ENCODE measurements at places on chromosomes 5 and 9.
A peak's percentile ranks its signal among the peaks of the same experiment; 100 is the strongest.

GRCh38 chr9:133850161-133850560, 112.0 kb upstream of the SARDH start:
- DNase-seq: no peak

GRCh38 chr9:38064842-38065368, 4.1 kb downstream of the SHB start:
- no peak for DNase-seq

DNA sequence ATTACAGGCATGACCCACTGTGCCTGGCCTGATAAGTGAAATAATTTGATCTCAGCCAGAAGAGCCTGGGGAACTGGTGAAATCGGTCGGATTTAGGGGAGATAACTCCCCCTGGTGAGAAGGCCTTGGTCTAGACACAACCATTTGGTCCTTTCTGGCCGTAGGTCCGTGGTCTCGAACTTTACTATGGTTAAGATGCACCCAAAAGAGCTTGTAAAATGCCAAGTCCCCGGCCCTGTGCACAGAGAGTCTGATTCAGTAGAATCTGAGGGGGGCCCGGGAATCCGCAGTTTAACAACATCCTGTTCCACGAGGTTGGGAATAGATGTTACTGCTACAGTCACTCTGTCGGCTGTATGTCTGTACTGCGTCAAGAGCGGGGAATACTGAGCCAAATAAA, 140.7 kb downstream of the C9orf50 start:
- no peak for DNase-seq

- DNase-seq: no peak
These were observed 245.5 kb downstream of the SMARCA2 start for GRCh38 chr9:2260417-2261306.

GRCh38 chr9:112764837-112765236, 14.3 kb downstream of the SNX30 start:
- no peak for DNase-seq

- DNase-seq: no peak
These were observed 3.4 kb downstream of the ADAMTS6 start for GRCh38 chr5:65478336-65478735.

GRCh38 chr9:94801681-94802080, 75.2 kb downstream of the AOPEP start:
- no peak for DNase-seq

GRCh38 chr9:86767373-86767772, 179.9 kb downstream of the GAS1 start:
- DNase-seq: no peak

GRCh38 chr5:80070338-80071056, 35.3 kb downstream of the THBS4 start:
- DNase-seq: no peak

DNA sequence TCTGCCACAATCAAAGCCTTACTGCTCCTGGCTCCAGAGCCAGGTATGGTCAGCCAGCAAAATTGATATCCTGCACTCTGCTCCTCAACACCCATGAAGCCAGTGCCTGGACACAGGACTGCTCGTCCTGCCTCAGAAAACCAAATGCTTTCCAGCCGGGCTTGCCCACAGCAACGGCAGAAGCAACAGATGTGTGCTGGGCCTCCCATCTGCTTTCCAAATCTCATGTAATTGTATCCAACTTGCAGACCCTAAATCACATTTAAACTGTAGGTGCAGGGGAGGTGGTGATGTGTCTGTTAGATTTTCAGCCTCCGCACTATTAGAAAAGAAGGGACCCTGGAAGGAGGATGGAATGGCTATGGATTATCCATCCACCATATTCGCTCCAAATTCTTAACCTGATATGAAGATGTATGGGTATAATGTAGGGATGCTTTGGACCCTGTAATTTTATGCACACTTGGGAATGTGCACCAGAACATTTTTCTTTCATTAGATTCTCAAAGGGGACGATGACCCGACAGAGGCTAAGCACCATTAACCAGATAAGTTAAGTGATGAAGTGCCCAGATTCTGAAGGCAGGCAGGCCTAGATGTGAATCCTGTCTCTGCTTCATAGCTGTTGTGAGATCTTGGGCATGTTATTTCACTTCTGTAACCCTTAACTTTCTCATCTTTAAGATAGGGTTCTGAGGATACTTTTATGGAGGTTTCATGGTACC, 58.2 kb downstream of the EXOSC2 start:
- no peak for DNase-seq

- DNase-seq: peak; percentile 20
These were observed 32.9 kb upstream of the CDK20 start for GRCh38 chr9:88007291-88007650.

- no peak for DNase-seq
These were observed 327.5 kb downstream of the TMEM232 start for GRCh38 chr5:110398951-110399350.

GRCh38 chr5:168830833-168831232, 251.7 kb upstream of the PANK3 start:
- no peak for DNase-seq

DNA sequence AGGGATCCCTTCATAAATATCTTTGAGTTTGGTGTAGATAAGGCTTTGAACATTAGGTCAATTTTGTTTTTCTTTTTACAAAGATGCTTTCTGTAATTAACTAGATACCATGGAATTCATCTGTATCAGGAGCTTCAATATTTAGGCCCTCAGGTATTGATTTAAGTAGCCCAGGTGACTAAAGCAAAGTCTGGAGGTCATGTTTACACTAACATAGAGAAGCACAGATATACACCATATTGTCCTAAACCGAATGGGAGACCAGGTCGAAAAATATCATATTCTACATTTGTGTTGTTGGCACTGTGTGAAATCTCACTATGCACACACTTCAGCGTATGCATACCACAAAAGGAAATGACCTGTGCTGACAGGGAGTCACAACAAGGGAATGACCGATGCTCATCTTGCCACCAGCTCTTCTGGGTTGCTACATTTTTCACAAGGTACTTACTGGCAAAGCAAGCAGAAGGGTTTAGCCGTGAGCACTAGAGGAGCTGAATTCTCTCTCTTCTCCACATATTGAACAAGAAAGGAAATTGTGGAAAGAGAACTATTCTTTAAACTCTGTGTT, 98.5 kb upstream of the IL7R start:
- no peak for DNase-seq

DNA sequence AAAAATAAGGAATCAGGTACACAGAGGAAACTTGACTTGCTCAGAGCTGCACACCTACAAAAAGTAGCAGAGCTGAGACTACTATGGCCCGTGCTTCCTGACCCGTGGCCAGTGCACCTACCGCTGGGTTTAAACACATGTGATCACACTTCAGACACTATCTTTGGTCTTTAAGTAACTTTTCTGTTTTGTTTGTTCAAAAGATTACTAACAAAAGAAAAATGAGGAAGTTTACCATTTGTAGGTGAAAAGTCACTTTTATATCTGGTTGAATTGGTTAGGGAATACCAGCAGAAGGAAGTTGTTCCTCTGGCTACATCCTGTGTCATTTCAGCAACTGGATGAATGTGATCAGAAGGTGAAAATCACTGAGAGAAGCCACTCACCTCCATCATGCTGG, 6.5 kb upstream of the SYK start:
- no peak for DNase-seq

Measured in CD4-positive, alpha-beta T cell treated with Interleukin-12 subunit alpha and Interleukin-12 subunit beta, for 1 hour (primary cell).